ENCODE measurements at places on chromosomes 13 and 19.

GRCh38 chr13:95222733-95223018 lies 78.6 kb downstream of the ABCC4 start:
- DNase-seq = no peak

DNA sequence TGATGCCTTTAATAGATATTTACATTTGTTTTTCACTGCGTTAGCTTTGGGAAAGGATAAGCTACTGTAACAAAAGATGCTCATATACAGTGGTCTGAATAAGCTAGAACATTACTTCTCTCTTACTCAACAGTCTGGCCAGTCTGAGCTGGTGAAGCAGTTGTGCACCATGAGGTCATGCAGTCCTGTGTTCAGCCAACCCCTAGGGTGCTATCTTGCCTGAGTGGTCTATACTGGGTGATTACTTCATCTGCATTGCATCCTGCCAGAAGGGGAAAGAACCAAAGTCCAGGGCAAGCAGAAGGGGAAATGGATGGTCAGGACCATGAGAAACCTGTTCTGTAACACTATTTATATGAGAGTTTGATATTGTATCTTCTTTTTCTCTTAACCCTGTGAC lies 31.5 kb downstream of the ERCC5 start:
- DNase-seq = no peak

DNA sequence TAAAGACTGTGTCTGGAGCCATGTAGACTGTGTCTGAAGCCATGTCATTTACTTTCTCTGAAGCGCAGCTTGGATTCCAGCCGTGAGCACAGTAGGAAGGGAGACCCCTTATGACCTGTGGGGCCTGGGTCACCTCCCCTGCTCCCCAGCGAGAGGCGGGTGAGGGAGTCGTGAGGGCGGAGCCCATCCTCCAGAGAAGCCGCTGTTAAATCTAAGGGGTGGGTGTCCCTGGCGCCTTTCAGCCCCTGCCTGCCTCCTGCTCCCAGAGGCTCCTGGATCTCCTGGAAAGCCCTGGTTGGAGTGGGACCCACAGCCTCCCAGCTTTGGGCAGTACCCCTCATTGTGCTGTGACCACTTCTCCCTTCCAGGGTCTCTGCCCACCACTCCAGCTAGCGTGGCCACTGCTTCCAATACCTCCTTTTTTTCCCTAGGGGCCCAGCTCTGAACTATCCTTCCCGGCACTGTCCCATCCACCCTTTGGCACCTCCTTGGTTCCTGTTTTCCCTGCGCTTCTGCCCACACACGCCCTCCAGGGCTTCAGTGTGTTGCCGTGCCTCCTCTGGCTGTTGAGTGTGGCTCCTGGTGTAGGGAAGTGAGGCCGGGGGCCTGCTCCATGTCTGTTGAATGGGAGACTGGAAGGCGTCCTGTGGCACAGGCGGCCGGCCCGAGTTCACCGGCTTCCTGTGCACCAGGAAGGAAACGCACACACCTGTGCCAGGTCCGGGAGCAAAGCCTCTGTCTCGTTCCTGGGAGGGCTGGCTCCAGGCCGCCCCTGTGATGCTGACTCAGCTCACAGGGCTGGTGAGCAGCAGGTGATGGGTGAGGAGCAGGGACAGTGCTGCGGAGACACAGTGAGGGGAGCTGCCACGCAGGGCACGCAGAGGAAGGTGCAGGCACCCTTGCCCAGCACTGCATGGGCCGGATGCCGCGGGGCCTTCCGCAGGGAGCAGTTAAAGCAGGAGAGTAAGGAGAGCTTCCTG lies 29.4 kb downstream of the ATP4B start:
- DNase-seq = no peak

DNA sequence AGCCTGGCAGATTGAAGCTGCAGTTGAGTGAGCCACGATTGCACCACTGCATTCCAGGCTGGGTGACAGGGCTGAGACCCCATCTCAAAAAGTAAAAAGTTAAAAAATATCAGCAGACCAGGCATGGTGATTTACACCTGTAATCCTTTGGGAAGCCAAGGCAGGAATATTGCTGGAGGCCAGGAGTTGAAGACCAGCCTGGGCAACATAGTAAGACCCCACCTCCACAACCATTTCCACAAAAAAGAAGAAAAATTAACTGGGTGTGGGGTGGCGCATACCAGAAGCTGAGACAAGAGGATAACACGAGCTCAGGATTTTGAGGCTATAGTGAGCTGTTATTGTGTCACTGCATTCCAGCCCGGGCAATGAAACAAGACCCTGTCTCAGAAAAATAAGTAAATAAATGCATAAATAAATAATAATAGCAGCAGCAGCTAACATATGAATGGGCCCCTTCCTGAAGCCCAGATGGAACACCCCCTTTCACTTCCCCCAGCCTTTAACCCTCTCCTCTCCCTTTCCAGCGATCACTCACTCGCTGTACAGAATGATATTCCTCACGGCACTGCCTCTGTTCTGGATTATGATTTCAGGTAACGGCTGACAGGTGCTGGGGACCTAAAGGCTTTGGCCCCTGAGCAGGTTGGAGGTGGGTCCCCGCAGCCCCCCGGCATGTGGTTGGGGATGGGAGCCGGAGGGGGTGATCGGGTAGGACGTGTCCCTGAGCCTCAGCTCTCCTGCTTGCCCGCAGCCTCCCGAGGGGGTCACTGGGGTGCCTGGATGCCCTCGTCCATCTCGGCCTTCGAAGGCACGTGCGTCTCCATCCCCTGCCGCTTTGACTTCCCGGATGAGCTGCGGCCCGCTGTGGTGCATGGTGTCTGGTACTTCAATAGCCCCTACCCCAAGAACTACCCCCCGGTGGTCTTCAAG lies 3.2 kb downstream of the MAG start:
- no peak for DNase-seq

- peak; percentile 99 for DNase-seq
Measured at GRCh38 chr19:48872182-48872883, at the start of gene PPP1R15A. PPP1R15A (plus strand) TSS chr19:48872421; CDS start chr19:48873234, 813 bp downstream.

DNA sequence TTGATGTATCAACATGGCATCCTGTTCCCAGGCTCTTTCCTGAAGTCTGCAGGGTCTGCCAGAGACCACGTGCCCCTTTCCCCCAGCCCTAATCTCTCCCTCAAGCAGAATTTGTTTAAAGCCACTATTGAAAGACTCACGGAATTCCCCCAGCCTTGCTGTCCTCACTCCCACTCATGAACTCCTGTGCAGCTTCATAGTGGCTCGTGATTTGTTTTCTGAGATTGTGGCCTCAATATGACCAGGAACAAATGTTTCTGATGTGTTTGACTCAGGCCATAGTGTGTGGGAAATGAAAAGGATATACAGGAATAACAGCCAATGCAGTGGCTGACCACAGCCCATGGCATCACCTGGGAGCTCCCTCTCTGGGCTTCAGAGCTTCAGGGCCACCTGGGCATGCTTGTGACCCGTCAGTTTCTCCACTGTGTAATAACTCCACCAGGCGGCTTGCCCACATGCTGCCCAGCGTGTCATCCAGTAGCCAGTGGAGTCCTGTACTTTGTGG lies 8.1 kb upstream of the SERPINE3 start:
- no peak for DNase-seq

DNA sequence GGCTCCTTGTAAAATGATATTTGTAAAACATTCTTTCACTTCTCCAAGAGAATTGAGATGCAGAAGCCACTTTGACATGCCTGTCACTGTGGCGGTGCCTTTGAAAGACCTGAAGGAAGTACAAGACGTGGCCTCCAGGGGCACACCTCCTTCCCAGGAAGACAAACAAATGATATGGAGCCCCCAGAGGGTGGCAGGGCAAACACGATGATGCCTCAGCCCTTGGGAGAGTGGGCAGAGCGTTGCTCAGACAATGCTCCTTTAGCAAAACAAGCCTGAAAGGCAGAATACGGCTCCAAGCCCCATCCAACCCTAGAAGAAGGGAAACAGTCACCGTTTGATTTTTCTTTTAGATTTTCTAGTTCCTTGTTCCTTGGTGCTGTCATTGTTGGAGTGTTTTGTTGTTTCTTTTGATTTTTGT lies 9.2 kb upstream of the ATP12A start:
- no peak for DNase-seq

DNA sequence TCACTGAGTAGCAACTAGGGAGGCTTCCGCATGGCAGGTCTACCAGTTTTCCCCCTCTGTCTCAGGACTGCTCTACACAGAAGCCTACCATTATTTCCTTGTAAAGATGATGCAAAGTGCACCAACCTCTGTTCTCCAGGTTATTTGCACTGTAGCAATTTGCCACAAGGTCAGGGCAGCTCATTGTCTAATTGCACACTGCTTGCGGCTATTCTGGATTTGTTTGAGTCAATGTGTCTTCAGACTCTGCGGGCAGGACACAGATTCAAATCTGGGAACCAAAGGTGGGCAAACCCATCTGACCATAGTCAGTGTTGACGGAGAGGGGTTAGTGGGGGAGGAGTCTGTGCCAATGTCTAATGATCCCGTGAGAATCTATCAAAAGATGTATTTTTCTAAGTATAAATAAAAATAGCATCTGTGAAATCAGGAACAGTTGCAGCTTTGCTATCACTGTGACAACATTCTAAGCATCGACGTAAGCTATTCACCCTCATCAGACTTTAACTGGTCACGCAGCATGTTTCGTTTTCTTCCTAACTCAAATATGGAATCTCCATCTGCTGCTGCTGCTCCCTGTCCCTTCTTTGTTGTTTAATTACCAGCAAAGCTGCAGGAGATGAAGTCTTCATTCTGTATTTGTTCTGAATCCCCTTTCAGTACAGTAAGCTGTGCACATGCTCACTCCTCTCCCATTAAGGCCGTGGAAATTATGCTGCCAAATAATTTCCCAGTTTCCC lies 26.4 kb downstream of the CYSLTR2 start:
- DNase-seq = no peak

GRCh38 chr13:99967869-99968520 lies 3.6 kb downstream of the ZIC5 start:
- no peak for DNase-seq

DNA sequence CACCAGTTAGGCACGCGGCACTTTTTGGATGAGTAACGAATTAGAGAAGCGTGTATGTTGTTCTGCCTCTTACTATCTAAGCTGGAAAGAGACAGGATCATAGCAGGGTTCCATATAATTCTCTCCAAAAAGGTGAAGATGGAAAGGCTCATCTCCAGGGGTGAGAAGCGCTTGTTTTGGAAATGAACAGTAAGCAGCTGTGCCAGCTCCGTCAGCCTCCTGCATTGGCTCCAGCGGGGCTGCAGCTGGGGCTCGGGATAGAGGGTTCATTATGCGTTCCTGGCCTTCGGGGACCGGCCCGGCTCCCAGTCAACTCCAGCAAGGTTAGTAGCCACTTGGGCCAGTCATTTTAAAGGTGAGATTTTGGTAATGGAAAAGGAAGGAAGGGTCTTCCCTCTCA lies 155.5 kb downstream of the COL4A1 start:
- DNase-seq = no peak

DNA sequence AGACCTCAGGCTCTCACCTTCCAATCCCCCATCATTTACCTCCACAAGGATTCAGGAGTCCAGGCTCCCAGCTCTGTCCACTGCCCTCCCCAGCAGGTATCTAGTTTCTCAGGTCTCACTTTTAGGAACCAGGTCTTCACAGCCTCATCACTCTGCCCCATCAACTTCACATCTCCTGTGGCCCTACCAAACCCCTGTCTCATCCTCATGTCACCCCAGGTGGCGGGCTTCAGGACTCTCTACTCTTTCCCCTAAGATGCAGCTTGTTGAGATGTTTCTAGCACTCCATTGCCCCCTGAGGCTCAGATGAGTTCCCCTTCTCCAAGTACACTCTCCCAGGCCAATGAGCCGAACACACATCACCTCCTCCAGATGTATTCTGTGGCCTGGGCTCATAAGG lies 1.5 kb downstream of the PPFIA3 start:
- no peak for DNase-seq

GRCh38 chr13:113905942-113906341 lies 42.1 kb upstream of the GAS6 start:
- DNase-seq = no peak
